A673 (cell line): ENCODE measurements at places on chromosomes 16 and 17. TPM values are rescaled to one million over a fixed set of nuclear protein-coding genes. Genes with fewer than 3 reads are reported as not detected.

Gene CES3
- 3.0 and 3.9 TPM in 2 replicates for total RNA-seq

Gene TMEM235
- not detected in 2 replicates for total RNA-seq

Gene CACNB1
- 8.0 and 10.4 TPM in 2 replicates for total RNA-seq

Gene COPRS
- 33.3 and 34.4 TPM in 2 replicates for total RNA-seq

Gene NOXO1
- total RNA-seq = 0.90 and 1.2 TPM in 2 replicates

Gene SLC38A7
- total RNA-seq = 16.9 and 21.3 TPM in 2 replicates

Gene CYGB
- total RNA-seq = 0.56 and 0.61 TPM in 2 replicates

GRCh38 chr16:53266156-53266555 is 168.1 kb upstream of the RBL2 start:
- no peak overlapping the region for H3K27ac ChIP-seq
- no peak overlapping the region for H3K4me3 ChIP-seq
- H3K36me3 ChIP-seq = peaks cover 75% of the 10 kb centered on the region
- no peaks in the 10 kb centered on the region for H3K27me3 ChIP-seq
- DNase-seq = no peak

DNA sequence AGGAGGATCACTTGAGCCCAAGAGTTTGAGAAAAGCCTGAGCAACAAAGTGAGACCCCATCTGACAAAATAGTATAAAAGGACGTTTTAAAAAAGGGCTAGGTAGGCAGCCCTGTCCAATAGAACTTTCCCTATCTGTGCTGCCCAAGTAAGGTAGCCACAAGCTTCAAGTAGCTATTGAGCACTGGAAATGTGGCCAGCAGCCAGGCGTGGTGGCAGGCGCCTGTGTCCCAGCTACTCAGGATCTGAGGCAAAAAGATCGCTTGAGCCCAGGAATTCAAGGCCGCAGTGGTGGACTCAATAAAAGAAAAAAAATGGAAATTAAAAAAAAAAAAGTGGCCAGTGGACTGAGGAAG is 1.5 kb upstream of the NQO1 start:
- peak overlapping the region; percentile 88 for H3K27ac ChIP-seq
- peak overlapping the region; percentile 54 for H3K4me3 ChIP-seq
- peaks cover 27% of the 10 kb centered on the region for H3K4me1 ChIP-seq
- no peaks in the 10 kb centered on the region for H3K36me3 ChIP-seq

DNA sequence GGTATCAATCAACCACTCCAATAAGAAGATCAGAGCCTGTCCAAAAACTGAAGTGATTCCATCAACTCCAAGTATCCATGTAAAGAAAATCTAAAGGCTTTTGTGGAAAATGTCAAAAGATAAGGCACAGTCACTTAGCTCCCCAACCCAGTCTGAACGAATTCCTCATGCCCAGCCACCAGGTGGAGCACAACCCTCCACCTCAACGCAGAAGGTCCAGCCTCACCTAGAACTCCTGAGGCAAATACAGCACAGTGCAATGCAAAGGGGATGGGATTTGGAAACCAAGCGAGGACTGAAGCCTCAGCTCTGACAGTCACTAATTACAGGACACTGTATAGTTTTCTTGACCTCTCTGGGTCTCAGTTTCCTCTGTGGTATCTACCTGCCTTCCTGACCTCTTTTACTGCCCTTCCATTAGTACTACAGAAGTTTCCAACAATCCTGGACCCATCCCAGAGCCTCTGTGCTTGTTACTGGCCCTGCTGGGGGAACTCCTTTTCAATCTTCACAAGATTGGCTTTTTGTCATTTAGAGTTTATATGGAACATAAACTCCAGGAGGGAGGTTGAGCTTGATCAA is 2.0 kb downstream of the NCBP3 start:
- peak; percentile 52 for DNase-seq
- H3K36me3 ChIP-seq = peaks cover 38% of the 10 kb centered on the region
- no peak overlapping the region for H3K27ac ChIP-seq
- no peaks in the 10 kb centered on the region for H3K4me1 ChIP-seq
- no peak overlapping the region for H3K4me3 ChIP-seq

- H3K36me3 ChIP-seq = no peaks in the 10 kb centered on the region
- no peak overlapping the region for H3K4me3 ChIP-seq
- no peak overlapping the region for H3K27ac ChIP-seq
- H3K27me3 ChIP-seq = no peaks in the 10 kb centered on the region
- peak; percentile 51 for DNase-seq
These were observed 152.4 kb downstream of the ABCC12 start for GRCh38 chr16:48003206-48003907.

GRCh38 chr17:83062011-83062817 is 17.2 kb upstream of the METRNL start:
- no peak for DNase-seq
- H3K36me3 ChIP-seq = no peaks in the 10 kb centered on the region
- H3K4me3 ChIP-seq = no peak overlapping the region
- no peak overlapping the region for H3K27ac ChIP-seq
- H3K4me1 ChIP-seq = no peaks in the 10 kb centered on the region

GRCh38 chr16:69823831-69824563 is 61.9 kb downstream of the WWP2 start:
- H3K36me3 ChIP-seq = no peaks in the 10 kb centered on the region
- no peak overlapping the region for H3K4me3 ChIP-seq
- no peak overlapping the region for H3K27ac ChIP-seq
- no peak for DNase-seq
- no peaks in the 10 kb centered on the region for H3K27me3 ChIP-seq

GRCh38 chr17:75839942-75840798 is 4.0 kb downstream of the UNC13D start:
- peaks cover 6% of the 10 kb centered on the region for H3K4me1 ChIP-seq
- no peak for DNase-seq
- no peaks in the 10 kb centered on the region for H3K36me3 ChIP-seq
- H3K27me3 ChIP-seq = no peaks in the 10 kb centered on the region
- H3K27ac ChIP-seq = no peak overlapping the region

- no peaks in the 10 kb centered on the region for H3K4me1 ChIP-seq
- H3K36me3 ChIP-seq = no peaks in the 10 kb centered on the region
- peak; percentile 11 for DNase-seq
- no peak overlapping the region for H3K4me3 ChIP-seq
- no peaks in the 10 kb centered on the region for H3K27me3 ChIP-seq
These were observed 32.5 kb upstream of the CDH11 start for GRCh38 chr16:65154321-65154720.

DNA sequence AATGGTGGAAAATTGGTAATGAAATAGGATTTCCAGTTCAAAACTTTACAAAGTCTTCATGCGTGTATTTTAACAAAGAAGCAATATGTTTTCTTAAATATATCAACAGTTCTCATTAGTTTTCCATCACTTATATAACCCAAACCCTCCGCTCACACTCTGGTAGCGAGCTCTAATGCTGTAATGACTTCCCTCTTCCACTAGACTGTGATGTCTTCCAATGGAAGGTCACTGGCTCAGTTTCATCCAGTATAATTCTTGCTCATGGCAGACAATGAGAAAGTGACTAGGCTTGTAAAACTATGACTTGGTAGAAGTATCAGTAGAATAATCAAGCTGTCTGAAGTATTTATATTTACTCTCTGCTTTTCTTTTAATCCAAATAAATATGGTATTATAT is 32.8 kb downstream of the NETO2 start:
- H3K4me1 ChIP-seq = no peaks in the 10 kb centered on the region
- H3K27ac ChIP-seq = no peak overlapping the region
- H3K36me3 ChIP-seq = no peaks in the 10 kb centered on the region
- H3K27me3 ChIP-seq = no peaks in the 10 kb centered on the region
- DNase-seq = no peak

GRCh38 chr17:28961391-28961790 is 10.1 kb upstream of the PHF12 start:
- no peaks in the 10 kb centered on the region for H3K27me3 ChIP-seq
- H3K36me3 ChIP-seq = no peaks in the 10 kb centered on the region
- H3K27ac ChIP-seq = no peak overlapping the region
- no peak overlapping the region for H3K4me3 ChIP-seq
- DNase-seq = no peak
- H3K4me1 ChIP-seq = peaks cover 5% of the 10 kb centered on the region

DNA sequence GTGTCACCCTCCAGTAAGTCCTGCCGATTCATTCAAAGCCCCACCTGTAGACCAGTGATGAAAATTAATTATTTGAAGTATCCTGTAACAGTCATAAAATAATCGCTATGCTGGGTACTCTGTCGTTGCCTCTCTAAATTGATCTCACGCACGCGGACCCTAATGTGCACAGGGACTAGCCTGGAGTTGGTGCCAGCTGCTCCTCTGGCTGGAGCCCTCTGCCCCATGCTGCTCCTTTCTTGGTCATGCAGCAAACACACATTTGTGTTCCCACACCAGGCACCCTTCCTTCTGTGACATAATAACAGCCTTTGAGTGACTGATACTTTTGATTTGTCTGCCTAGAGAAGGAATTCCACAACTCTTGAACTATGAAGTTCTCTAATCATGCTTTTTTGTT is 16.0 kb downstream of the RAB11FIP3 start:
- no peak overlapping the region for H3K4me3 ChIP-seq
- DNase-seq = no peak
- H3K27ac ChIP-seq = no peak overlapping the region
- no peaks in the 10 kb centered on the region for H3K36me3 ChIP-seq
- H3K4me1 ChIP-seq = no peaks in the 10 kb centered on the region

- no peaks in the 10 kb centered on the region for H3K4me1 ChIP-seq
- H3K36me3 ChIP-seq = no peaks in the 10 kb centered on the region
- H3K27ac ChIP-seq = no peak overlapping the region
These were observed 46.4 kb upstream of the CDH13 start for GRCh38 chr16:82580298-82580890.

DNA sequence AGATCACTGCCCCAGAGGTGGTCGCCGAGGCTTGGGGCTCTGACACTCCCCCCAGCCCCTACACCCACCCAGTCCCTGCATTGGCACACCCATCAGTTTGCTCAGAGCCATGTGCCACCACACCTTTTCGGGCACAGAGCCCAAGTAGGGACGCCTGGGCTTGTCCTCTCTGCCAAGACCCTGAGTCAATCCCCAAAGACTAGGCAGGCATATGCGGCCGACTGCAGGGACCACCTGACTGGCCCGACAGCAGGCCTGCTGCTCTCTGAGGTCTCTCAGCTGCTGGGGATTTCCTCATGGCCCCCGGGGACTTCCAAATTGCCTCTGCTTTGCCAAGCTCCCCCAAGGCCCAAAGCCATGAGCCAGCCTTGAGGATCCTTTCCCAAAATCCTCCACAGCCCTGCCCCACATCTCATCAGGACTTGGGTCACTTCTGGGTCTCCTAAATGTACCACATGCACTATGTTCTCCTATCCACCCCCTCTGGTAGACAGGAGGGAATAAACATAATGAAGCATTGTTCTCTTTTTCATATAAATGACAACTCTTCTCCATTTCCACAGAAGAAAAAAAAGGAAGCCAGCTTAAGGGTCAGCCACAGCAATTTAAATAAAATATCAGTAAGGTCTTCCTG is 30.6 kb downstream of the MYO18A start:
- H3K27me3 ChIP-seq = no peaks in the 10 kb centered on the region
- peaks cover 15% of the 10 kb centered on the region for H3K4me1 ChIP-seq
- DNase-seq = peak; percentile 58
- peak overlapping the region; percentile 63 for H3K27ac ChIP-seq
- H3K36me3 ChIP-seq = no peaks in the 10 kb centered on the region
- peak overlapping the region; percentile 48 for H3K4me3 ChIP-seq

- H3K27ac ChIP-seq = no peak overlapping the region
- DNase-seq = no peak
- no peak overlapping the region for H3K4me3 ChIP-seq
- H3K36me3 ChIP-seq = no peaks in the 10 kb centered on the region
- no peaks in the 10 kb centered on the region for H3K27me3 ChIP-seq
These were observed 4.7 kb downstream of the CDH15 start for GRCh38 chr16:89176147-89176690.

DNA sequence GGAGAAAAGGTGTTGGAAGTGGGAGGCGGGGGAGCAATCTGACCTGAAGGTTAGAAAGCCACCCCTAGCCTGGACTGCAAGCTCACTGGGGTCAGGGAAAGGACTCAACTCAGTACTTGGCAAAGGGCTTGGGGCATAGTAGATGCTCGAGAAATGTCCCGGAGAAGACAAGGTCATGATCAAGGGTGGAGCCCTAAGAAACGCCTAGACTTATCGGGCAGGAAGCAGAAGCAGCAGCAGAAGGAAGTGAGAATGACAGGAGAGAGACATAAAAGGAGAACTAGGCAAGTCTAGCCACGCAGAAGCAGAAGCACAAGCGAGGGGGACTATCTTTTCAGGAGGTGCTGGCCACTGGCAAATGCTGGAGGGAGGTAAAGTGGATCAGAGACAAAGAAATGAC is 10.2 kb downstream of the COTL1 start:
- peaks cover 9% of the 10 kb centered on the region for H3K4me1 ChIP-seq
- no peaks in the 10 kb centered on the region for H3K36me3 ChIP-seq
- H3K4me3 ChIP-seq = no peak overlapping the region
- DNase-seq = no peak
- no peaks in the 10 kb centered on the region for H3K27me3 ChIP-seq
